Lower lobe of right lung (tissue), 2 donors: ENCODE measurements at places on chromosomes 1 and 21. TPM values are rescaled to one million over a fixed set of nuclear protein-coding genes. Genes with fewer than 3 reads are reported as not detected.

NPPB gene
- not detected for total RNA-seq

TRIM62 gene
- 6.5 TPM for total RNA-seq

PRR9 gene
- not detected for total RNA-seq

TFF3 gene
- total RNA-seq: 19.0 TPM

B3GALT6 gene
- 13.7 TPM for total RNA-seq

PITHD1 gene
- total RNA-seq: 46.6 TPM

GPR153 gene
- 16.6 TPM for total RNA-seq

ANKRD34A gene
- 0.41 TPM for total RNA-seq

SH2D5 gene
- not detected for total RNA-seq

CCDC30 gene
- total RNA-seq: 10.2 TPM

- no peak for DNase-seq
Measured at GRCh38 chr1:58500043-58500442, 46.5 kb downstream of the OMA1 start.

DNA sequence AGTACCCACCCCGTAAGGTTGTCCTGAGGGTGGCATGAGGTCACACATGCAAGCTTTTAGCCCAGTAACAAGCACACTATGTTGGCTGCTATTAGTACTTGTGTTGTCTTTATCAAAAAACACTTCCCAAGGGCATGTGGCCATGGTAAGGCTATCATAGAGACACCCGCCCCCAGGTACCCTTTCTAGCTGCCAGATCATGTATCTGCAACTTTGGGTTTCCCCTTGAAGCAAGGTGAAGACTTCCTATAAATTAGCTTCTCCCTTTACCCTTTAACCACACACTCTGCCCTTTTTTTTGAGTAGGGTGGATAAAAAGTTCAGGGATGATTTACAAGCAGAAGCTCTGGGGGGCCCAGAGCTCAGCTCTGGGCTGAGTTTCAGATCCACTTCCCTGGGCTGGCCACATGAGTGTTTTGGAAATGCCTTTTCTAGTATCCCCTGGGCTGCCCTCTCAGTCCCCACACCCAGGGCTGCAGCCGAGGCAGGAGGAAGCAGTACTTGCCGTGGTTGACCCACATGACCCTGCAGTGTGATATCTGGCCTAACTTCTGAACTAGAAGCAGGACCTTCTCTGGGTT is 2.0 kb downstream of the ZDHHC18 start:
- peak; percentile 69 for DNase-seq

DNA sequence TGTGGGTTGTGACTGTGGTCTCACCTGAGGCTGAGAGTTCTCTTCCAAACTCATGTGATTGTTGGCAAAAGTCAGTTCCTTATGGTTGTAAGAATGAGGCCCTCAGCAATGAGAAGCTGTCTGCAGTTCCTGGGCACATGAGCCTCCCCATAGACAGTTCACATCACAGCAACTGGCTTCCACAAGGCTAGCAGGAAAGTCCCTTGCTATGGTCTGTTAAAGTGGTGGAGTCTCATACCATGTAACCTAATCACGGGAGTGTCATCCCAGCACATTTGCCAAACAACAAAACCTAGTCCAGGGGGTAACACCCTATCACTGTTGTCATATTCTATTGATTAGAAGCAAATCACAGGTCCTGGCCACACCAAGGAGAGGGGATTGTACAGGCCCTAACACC is 163.8 kb downstream of the BACH1 start:
- no peak for DNase-seq

GRCh38 chr21:25624511-25624910 is 14.5 kb upstream of the JAM2 start:
- no peak for DNase-seq

GRCh38 chr21:38952890-38953289 is 147.2 kb downstream of the ETS2 start:
- DNase-seq: no peak

- no peak for DNase-seq
Measured at GRCh38 chr1:107529511-107530149, 388.8 kb downstream of the NTNG1 start.

GRCh38 chr1:8020032-8020431 is 6.1 kb downstream of the ERRFI1 start:
- no peak for DNase-seq

- no peak for DNase-seq
Measured at GRCh38 chr1:237255071-237255470, 213.1 kb downstream of the RYR2 start.

DNA sequence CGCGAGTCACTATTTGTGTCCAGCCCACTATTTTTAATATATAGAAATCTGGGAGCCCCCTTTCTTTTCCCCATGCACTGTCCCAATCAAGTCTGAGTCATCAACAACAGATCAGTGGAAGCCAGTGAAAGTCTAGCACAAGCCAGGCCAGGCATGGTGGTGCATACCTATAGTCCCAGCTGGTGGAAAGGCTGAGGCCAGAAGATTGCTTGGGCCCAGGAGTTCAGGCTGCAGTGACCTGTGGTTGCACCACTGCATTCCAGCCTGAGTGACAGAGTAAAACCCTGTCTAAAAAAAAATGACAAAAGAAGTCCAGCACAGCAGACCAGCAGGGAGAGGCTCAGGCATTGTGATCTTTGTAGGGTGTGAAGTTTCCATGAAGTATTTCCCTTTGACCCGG is 9.0 kb upstream of the RPL5 start:
- DNase-seq: no peak

GRCh38 chr1:23561076-23561812 is 1.9 kb upstream of the ID3 start:
- DNase-seq: peak; percentile 0

DNA sequence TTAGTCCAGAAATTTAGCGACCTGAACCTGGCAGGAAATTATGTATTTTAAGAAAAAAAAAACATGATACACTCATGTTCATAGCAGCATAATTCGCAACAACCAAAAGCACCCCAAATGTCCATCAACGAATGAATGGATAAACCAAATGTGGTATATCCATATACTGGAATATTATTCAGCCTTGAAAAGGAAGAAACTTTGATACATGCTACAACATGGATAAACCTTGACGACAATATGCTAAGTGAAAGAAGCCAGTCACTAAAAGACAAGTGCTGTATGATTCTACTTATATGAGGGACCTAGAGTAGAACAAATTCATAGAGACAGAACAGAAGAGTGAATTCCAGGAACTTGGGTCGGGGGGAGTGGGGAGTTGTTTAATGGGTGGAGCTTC is 698 bp upstream of the OLIG1 start:
- DNase-seq: no peak

DNA sequence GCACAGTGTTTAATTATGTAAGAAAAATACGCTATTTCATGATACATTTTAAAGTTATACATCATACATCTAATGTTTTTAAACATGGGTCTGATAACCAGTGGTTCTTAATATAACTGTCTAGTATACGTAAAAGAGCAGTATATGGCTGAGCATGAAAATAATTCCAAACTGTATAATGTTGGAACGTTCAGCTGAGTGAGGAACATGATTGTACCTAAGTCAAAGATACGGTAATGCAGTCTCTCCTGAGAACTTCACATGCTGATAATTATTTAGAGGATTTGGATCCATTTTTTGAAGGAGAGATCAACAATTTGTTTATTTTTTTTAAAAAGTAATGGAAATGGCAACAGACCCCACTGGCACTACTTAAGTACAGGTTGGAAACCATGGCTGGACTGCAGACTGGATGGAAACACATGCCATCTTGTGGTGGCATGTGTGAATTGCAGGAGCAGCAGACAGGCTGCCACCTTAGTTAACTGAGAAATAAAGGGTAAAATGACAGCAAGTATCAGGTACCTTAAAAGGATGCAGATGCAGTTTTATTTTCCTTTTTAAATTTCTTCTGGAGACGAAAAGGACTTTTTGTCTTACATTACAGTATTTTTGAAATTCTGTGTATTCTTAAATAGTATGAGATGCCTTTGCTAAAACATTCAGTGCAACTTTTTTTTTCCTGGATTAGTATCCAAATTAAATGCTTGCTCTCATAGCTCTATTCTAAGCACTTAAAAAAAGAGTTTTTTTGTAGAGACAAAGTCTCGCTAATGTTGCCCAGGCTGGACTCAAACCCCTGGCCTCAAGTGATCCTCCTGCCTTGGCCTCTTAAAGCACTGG is 73.8 kb downstream of the MTR start:
- no peak for DNase-seq

- no peak for DNase-seq
Measured at GRCh38 chr1:55275151-55275748, 60.1 kb upstream of the USP24 start.

DNA sequence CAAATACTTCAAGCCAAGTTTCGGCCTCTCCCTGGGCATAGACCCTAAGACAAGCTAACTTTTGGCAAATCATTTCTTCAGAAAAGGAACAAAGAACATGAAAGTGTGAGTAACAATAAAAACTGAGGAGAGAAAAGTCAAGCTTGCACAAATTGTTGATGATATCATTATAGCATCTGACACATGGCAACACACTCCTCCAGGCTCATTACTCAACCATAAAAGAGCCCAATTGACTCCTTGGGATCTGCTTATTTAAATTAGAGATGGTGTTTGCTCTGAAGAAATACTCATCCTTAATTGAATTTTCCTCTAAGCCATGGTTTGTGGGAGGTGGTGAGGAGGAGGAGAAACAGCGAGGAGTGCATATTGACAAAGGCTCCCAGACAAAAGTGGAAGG is 54.5 kb downstream of the TNFSF4 start:
- no peak for DNase-seq

DNA sequence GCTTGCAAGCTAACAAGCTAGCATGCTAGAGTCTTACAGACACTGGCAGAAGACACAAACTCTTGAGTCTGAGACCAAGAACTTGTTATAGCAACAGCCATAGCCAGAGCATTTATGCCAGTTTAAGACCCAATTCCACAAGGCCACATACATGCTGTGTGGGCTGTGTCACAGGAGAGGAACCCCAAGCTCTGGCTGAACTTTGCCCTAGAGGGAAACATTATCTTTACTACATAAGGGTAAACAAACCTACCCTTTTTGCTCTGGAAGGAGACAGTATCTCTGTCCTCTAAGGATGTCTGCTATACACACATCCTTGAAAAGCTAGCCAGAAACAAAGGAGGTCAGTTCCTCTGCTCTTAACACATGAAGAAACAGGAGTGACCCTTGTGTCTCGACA is 70.3 kb downstream of the HSF2BP start:
- DNase-seq: no peak

GRCh38 chr1:182111496-182111895 is 50.0 kb upstream of the ZNF648 start:
- DNase-seq: no peak

GRCh38 chr1:212686591-212686990 is 13.0 kb downstream of the BATF3 start:
- DNase-seq: no peak

DNA sequence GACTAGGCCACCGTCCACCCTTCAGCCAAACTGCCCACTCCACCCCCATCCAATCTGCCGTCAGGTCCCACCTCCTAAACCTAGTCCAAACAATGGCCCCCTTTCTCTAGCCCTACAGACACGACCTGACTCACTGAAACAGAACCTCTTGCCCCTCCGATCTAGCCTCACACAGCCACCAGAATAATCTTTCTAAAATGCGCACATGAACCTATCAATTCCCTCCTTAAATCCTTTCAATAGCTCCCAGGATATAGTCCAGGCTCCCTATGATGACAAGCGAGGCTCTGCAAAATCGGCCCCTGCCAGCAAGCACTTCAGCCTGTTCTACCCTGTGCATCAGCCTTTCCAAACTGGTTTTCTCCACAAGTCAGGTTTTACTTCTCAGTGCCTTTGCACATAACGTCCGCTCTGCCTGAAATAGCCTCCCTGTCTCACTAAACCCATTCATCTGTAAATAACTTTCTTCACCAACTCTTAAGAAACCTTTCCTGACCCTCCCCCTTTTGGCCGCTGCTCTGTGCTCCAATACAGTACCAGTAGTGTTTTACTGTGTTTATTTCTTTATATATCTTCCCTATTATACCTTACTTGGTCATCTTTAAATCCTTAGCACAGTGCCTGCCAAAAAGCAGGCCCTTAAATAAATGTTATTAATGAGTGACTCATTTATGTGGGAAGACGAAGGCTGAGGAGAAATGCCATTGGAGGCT is 9.0 kb upstream of the CDC20 start:
- no peak for DNase-seq

DNA sequence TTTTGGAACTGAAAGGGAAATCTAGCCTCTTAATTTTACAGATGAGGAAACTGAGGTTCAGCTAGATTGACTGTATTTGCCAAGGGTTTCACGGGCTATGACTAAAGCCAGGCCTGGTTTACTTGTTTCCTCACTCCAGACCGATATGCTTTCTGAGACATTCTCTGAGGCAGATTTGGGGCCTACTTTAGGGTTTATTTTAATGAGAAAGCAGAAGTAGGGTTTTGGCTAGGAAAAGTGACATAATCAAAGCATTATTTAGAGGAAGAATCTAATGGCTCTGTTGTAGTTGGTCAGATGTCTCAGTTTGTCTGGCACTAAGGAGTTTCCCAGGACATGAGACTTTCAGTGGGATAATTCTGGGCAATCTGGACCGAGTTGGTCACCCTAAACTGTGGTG is 1.5 kb upstream of the RPTN start:
- no peak for DNase-seq

GRCh38 chr1:165207853-165208515 is 148.5 kb downstream of the LMX1A start:
- DNase-seq: no peak

- no peak for DNase-seq
Measured at GRCh38 chr1:247962911-247963588, 2.0 kb upstream of the OR2AK2 start.

- no peak for DNase-seq
Measured at GRCh38 chr21:26100573-26100972, 70.0 kb downstream of the APP start.

GRCh38 chr1:7145947-7146346 is 360.7 kb downstream of the CAMTA1 start:
- DNase-seq: no peak

GRCh38 chr1:117682372-117682771 is 76.5 kb downstream of the TENT5C start:
- no peak for DNase-seq

DNA sequence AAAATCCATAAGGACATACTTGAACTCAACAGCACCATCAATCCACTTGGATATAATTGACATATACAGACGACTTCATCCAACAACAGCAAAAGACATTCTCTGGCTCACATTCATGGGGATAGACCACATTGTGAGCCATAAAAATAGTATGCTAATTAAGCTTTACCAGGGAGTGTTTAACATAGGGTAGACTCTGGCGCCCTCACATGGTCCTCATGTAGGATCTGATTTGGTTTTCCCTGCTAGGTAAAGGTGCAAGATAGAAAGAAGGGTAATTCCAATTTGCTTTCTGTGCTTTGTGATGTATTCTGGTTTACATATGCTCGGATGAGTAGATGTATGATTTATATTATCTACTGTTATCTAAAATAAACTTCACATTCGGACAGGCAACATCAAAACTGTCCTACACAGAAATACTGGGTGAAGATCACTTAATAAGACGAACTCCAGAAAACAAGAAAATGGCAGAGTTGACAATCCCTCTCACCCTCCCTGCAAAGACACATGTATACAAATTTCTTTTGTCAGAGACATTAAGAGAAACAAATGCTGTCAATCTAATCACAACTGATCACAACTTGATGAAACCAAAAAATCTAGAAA is 27.7 kb downstream of the CR1L start:
- DNase-seq: no peak
